ENCODE measurements at places on chromosomes 5 and 9.

DNA sequence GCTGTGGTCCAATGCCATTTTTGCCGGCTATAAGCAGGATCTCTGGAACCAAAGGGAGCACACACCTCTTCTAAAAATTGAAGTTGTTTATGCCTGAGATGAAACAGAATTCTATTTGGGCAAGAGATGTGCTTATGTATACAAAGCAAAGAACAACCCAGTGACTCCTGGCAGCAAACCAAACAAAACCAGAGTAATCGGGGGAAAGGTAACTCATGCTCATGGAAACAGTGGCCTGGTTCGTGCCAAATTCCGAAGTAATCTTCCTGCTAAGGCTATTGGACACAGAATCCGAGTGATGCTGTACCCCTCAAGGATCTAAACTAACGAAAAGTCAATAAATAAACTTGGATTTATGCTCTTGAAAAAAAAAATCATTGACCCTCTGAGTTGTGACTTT, 178.7 kb downstream of the CEMIP2 start:
- no peak for DNase-seq

DNA sequence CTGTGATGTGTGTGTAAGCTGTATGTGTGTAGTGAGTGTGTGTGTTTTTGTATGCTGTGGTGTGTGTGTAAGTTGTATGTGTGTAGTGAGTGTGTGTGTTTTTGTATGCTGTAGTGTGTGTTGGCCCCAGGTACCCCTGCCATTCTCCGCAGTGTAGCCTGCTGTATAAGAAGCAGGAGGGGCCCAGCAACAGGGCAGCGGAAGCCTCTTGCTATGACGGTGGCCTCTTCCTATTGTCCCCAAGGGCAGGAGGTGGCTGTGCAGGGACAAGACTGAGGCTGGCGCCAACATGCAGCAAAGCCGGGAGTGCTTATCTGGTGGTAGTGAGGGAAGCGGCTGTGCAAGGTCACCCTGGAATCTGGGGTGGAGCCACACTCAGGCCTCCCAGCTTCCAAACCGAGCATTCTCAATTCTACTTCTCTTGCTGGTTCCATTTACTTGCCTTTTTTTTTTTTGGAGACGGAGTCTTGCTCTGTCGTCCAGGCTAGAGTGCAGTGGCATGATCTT, 5.1 kb downstream of the SPAAR start:
- no peak for DNase-seq

- DNase-seq: no peak
These were observed 213.2 kb upstream of the GRIN3A start for GRCh38 chr9:101951598-101951997.

DNA sequence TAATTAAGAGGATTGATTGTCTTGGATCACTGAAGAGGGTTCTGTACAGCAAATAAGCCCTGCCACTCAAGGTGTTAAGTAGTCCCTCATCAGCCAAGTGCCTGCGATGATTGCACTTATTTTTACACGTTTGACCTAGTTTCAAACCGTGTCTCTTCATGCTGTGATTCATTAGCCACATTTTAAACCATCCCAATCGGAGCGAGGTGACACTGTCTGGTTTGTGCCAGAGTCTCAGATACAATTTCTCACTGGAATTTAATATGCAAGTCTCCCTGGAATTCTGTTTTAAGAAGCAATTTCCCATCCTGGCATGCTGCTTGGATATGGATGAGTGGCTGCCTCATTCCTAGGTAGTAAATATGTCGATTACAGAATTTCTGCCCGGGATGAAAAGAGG, 1.6 kb downstream of the INSYN2B start:
- no peak for DNase-seq

- no peak for DNase-seq
These were observed 42.0 kb downstream of the ITK start for GRCh38 chr5:157222506-157223230.

DNA sequence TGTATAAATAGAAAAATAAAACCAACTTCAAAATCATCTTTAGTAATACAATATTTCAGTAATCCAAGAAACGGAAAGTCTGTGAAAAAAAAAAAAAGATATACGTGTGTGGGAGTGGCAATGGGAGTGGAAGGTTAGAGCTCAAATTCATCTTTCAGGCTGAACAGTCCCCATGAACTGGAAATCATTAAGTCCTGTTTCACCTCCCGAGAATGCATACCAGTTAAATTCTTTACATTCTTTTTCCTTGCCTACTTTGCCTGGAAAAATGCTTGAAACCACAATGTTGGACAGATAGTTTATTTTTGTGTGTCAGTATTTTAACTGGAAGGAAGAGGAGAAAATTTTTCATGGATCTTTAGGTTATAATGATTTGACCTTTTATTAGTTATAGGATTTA, 166.8 kb downstream of the MUSK start:
- no peak for DNase-seq

- DNase-seq: no peak
These were observed 8.5 kb downstream of the ARL15 start for GRCh38 chr5:54301849-54302248.

- no peak for DNase-seq
These were observed 76.9 kb downstream of the SYK start for GRCh38 chr9:90878562-90878961.

DNA sequence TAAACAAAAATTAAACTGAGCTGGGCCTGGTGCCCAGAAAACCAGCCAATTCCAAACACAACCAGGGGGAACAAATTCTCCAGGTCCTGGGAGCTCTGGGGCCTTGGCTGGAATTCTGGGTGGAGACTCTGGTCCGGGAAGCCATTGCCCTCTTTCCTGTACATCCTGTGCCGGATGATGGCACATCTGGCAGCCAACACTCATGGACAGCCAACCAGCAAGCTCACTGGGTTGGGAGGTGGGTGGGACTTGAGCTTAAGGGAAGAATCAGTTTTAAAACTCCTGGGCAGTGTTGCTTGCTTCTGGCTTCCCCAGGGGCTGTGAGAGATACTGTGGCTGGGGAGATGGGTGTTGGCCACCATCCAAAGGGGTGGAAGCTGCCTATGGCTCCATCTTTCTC, 56.1 kb downstream of the PCDH1 start:
- no peak for DNase-seq

DNA sequence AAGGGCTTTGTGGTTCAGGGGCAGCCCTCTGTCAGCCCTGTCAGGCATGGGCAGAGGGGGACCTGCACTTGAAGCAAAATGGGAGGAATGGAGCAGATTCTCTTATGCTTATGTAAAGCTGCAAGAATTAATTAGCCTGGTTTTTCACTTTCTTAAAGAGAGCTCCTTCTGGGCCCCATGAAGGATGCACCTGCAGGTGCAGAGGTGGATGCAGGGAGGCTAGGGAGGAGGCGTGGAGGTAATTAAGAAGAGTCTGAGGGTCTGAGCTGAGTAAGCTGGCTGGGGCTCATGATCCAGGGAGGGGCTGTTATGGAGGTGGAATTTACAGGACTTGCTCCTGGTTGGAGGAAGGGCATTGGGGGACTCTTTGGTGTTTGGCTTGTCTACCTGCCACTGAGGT, 22.0 kb downstream of the NSG2 start:
- no peak for DNase-seq

DNA sequence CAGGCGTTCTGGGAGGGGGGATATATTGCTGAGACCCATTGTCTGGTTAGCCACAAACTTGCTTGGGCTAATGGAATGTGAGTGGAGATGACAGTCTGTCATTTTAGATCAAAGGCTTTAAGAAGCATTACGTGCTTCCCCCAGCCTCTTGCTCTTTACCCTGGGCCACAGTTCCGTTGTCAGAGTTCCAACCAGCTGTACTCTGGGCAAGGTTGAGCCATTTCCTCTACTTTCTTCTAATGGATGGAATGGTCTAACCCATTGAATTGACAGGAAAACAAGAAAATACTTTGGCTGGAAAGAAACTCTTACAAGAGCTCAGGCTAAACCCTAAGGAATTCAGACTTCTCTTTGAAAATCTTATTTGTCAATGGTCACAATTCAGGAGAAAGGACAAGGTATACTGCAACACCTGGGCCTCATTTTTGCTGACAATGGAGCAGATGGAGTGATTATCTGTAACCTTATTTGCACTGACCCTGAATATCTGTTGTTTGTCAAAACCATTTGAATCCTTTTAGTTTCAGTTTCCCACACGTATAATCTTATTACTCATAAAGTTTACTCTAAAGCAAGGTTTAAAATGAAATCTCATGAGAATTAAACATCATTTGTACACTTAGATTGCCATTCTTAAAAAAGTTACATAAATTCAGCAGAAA, 231.4 kb downstream of the PDE4D start:
- no peak for DNase-seq

DNA sequence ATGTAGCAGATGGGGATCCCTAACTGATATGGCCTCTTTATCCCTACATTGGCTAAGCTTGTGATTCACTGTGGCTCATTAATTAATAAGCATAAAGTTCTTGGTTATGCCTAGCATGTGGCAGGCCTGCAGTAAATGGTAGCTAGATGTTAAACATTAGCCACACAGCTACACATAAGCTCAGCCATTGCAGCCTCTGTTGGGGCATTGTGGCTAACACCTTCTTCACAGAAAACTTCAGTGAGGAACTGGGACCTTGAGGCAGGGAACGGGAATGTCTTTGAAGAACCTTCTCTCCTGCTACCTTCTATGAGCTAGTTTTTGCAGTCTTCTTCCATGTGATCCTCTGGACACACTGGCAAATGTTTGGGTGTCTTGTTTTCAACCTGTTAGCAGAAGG, 338.2 kb downstream of the NTRK2 start:
- DNase-seq: no peak

GRCh38 chr9:90180381-90180780, 462.2 kb downstream of the DIRAS2 start:
- DNase-seq: no peak

DNA sequence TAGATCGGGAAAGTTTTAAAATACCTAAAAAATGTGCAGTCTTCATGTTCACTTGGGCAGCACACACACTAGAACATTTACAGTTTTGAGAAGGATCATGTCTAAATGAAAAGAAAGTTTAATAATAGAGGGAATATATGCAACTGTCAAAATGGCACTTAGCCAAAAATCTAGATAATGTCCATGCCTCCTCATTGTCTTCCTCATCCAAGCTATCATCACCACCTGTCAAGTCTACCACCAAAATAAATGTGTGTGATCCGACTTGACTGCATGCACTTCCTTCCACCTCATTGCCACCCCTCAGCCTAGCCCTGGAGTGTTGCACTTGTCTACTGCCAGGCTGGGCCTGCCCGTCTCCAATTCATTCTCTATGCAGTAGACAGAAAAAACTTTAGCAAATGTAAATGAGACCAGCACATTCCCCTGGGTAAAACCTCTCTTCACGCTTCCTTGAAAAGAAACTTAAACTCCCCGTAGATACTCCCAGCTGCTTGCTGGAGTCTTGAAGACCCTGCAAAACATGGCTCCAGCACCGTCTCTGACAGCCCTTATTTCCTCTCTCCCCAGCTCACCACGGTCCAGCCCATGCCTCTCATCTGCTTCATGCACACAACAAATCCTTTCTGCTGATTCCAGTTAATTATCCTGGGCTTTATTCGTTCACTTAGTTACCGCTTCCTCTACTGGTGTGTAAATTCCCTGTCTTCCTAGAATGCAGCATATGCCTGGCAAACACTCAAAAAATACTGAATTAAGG, 66.9 kb downstream of the FANCC start:
- no peak for DNase-seq

DNA sequence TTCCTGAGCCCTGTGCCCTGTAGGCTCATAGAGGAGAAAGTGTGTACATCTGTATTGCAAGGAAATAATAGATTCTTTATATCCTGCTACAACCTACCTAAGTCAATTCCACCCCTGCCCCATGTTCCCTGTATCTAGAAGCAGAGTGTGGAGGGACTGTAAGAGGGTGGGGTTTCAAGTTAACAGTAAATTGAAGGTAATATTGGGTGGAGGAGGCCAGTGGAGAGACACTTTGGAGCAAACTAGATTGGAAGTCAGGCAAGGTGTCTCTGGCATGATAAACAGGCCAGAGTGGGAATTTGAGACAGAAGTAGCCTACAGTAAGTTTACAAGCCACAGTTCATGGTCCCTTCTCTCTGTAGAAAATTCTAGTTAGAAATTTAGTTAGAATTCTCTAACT, 2.3 kb upstream of the HEMGN start:
- DNase-seq: no peak

DNA sequence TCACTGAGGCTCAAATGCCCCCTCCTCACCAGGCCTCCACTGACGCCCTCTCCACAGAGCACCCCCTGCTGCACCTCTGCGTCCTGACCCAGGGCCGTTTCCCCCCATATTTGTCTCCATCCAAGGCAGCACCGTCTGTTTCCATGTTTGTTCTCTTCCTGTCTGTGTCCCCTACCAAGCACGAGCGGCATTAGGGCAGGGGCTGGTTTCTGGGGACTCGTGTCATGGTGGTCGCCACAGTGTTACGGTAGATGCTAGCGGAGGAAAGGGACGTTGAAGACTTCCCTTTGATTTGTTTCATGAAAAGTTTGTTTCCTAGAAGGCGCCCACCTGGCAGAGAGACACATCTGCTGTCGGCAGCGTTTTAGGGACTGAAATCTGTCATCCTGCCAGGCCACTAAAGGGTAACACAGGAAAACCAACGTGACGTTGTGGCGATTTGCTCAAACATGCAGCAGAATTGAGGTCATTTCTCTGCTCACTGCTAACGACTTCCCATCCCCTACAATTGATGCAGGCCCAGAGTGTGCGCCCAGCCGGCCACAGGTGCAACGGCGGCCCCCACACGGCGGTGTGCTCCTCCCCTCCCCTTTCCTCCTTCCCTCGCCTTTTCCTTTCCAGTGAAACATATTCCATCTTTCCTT, 79.3 kb upstream of the IRX4 start:
- no peak for DNase-seq

GRCh38 chr5:3592298-3592697, 3.3 kb upstream of the IRX1 start:
- DNase-seq: no peak

DNA sequence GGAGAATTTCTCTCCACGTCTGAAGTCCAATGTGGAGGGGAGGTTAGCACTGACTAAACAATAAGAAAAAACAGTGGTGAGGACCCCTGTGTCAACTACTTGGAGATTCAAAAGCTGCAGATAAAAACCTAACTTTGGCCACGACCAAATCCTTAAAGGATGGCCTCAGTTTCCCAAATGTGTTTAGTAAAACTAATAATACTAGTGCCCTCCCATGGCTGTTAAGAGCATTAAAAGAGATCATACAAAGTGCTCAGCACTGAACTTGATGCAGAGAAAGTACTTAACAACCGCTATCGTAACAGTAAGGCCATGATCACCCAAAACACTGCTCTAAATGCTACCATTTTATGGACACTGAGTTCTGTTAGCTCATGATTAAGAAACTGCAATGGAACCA, 288.4 kb downstream of the EBF1 start:
- no peak for DNase-seq

GRCh38 chr9:137685741-137686420, 67.1 kb downstream of the EHMT1 start:
- no peak for DNase-seq

DNA sequence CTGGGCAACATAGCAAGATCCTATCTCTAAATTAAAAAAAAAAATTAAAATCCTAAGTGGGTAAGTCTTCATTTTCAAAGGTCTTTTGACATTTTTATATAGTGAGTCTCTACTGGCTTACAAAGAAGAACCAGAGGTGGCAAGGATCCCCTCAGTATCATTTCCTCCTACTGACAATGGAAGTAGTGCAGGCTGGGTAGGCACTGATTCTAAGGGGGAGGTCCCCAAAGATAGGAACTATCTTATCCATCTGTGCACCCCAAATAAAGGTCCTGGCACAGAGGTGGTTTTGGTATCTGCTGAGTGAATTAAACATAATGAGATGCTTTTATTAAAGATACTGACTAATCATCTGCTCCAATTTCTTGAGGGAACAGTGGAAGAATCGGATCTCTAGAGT, 4.2 kb downstream of the FAM193B start:
- no peak for DNase-seq

GRCh38 chr9:131960851-131961495, 118.7 kb downstream of the MED27 start:
- no peak for DNase-seq

Data from esophagus squamous epithelium (tissue), 5 donors.